Activated CD8-positive, alpha-beta T cell treated with anti-CD3 and anti-CD28 coated beads, Interleukin-2, amount 10 ng/mL, durations not matched to agents 7 days and 5 days (primary cell): ENCODE measurements at places on chromosomes 7 and 10.
A peak's percentile ranks its signal among the peaks of the same experiment; 100 is the strongest.

GRCh38 chr10:56318816-56319215 is 42.2 kb downstream of the ZWINT start:
- no peak for DNase-seq

GRCh38 chr7:87171282-87171934 is 19.2 kb downstream of the DMTF1 start:
- DNase-seq: no peak

GRCh38 chr7:100544967-100545359 is 6.0 kb downstream of the AGFG2 start:
- DNase-seq: no peak

DNA sequence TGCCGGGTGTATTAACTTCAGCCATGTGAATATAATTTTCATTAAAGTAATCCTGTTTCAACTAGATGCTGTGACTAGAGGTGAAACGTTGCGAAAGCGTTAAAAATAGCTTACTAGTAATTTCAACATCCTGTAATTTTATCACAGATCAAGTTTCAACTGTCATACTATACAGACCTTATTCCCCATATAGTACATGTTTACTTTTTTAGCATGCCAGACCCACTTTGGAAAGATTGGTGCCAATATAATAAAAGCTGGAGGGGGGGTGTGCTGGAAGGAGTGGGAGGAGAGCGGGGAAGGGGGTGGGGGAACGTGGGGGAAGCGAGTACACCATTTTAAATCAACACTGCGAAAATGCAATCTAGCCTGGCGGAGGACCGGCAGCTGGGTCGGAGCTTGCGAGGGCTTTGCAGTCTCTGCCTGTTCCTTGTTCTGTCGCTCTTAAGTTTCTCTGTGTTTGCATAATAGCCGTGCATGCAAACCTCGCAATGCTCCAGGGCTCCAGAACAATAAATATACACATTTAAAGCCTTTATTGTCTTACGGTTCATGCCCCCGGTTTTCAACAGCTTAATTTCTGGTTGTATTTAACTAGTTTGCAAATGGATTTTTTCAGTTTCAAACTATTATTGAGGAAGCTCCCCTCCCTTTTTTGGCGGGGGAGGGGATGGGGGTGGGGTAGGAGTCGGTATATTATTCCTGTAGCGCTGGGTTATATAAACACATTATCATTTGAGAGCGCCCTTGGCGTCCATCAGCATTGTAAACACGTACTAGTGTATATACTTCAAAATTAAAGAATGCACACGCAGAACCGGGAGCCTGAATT is 1.3 kb upstream of the ARID5B start:
- DNase-seq: peak; percentile 75

DNA sequence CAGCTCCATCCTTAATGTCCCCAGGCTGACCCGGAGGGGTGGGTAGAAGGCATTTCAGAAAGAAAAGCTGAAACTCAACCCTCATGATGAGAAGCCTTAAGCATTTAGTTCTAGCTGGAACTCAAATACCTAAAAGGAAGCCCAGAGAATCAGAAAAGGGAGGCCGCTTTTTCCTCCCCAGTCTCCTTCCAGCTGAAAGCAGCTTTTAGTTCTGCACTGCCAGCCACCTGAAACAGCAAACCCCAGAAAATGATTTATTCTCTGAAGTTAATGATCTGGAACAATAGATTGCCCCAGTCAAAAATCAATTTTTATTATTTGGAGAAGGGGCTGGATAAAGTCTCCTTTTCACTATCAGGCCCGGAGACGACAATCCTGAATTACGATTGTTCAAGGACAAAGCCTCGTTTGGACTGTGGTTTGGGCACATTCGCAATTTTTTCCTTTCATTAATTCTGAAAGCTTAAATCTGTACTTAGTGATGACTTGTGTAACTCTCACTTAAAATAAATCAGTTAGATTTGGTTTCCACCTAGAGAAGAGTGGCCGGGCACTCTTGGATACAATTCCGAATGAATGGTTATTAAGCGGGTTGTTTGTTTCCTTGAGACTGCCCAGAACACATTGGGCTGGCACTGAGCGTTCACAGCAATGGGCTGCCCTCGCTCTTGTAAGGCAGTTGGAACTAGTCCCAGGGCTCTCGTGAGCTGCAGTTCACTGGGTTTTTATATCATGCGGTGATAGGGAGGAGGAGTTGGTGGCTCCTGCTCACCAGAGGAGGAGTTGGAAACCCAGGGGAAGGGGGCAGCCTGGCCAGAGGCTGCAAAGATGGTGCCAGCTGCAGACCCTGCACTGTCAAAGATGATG is 262.2 kb downstream of the CCSER2 start:
- no peak for DNase-seq

DNA sequence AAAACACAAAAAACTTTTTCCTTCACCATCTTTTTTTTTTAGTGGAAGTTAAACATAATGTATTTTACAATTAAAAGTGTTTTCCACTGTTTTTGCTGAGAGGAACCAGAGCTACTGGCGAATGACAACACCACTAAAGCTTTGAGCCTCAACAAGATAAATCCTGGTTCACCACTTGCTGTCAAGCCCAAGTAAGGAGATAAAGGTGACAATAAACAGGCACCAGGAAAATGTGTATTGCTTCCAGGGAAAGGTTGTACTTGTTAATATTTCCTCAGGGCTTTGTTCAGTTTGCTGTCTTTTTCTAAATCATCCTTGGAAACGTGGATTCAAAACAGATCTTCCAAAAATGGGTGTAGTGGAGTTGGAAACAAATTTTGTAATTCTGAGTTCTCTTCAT is 109.9 kb upstream of the ANKRD30A start:
- no peak for DNase-seq

DNA sequence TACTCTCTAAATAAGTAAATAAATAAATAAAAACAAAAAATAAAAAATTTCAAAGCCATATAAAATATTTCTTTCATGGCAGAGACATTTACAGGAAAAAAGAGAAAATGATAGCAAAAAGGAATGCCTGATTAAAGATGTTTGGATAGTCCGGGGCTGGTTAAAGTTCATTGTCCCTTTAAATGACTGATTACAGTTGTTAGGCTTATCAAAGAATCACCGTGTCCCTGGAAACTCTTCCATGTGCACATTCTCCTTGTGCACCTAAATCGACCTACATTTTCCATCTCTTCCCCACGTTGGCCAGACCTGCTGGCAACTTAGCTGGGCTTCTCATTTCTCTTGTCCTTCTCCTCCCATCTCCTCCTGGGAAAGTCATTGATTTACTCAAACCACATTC is 69.1 kb downstream of the ABCB5 start:
- no peak for DNase-seq

GRCh38 chr7:131109759-131110296 is 217.8 kb upstream of the MKLN1 start:
- peak; percentile 78 for DNase-seq

GRCh38 chr7:104137971-104138370 is 69.8 kb downstream of the ORC5 start:
- no peak for DNase-seq

DNA sequence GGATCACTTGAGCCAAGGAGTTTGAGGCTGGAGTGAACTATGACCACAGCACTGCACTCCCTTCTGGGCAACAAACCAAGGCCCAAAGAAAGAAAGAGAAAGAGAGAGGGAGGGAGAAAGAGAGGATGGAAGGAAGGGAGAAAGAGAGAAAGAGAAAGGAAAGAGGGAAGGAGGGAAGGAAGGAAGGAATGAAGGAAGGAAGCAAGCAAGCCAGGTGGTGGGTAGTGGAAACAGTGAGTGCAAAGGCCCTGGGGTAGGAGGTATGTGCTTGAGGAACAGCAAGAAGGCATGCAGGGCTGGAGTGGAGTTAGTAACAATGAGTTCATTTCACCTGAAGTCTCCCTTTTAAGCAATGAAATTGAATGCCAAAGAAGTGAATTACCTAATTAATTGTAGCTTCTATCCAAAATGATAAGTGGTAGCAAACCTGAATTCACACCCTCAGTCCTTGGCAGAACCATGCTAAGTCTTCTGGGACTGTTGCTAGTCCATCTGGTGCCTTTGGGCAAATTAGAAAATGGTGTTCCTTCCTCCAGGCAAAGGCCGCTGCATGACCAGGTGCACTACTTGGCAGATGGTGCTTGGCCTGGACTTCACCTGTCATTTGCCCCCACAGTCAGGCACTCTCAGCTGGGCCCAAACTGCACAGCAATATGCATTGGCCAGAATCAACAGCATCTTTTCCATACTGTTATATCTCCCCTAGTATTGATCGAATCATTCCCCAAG is 67.4 kb upstream of the MPP7 start:
- DNase-seq: no peak

- no peak for DNase-seq
Measured at GRCh38 chr7:126843336-126843735, 409.4 kb downstream of the GRM8 start.

DNA sequence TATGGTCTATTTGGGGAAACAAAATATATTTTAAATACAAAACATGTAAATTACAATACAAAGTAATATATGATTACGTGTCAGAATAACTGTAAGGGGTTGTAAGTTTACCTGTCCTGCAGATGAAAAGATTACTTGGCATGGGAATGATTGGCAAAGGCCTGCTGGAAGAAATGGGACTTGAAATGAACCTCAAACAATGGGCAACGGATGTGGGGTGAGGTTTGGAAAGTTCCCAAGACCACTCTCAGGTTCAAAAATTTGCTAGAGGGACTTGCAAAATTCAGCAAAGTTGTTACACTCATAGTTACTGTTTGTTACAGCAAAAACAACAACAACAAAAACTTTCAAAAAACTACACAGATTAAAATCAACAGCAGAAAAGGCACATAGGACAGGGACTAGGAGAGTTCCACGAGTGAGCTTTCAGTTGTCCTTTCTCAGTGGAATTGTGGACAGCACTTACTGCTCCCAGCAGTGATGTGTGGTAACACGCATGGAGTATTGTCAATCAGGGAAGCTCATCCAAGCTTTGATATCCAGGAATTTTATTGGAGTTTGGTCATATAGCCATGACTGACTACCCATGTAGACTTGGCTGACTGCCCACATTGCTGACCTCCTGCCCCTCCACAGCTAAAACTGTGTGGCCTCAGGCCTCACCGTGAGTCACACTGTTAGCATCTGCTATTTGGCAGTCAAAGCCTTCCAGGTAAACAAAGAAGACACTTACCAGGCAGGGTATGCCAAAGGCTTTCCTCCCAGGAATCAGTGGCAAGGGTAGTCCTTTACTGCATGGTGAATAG is 43.8 kb downstream of the EXOC6 start:
- DNase-seq: no peak

DNA sequence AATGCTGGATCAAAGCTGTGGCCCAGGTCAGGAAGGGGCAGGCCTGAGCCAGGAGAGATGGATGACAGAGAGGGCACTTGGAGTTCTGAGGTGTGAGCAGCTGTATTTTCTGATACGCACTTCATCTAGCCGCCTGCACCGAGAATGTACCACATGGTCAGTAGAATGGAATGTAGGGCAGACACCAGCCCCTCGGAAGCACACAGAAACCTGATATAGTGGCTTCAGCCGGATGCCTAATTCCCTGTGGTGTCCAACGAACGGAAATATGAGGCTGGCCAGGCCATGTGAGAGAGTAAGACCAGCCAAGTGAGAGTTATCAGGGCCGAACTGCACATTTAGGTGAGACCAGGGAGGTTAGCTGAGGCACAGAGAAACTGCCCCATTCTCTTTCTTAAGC is 46.7 kb upstream of the PLCE1 start:
- DNase-seq: no peak

GRCh38 chr7:128358233-128358632 is 3.3 kb downstream of the PRRT4 start:
- DNase-seq: no peak

DNA sequence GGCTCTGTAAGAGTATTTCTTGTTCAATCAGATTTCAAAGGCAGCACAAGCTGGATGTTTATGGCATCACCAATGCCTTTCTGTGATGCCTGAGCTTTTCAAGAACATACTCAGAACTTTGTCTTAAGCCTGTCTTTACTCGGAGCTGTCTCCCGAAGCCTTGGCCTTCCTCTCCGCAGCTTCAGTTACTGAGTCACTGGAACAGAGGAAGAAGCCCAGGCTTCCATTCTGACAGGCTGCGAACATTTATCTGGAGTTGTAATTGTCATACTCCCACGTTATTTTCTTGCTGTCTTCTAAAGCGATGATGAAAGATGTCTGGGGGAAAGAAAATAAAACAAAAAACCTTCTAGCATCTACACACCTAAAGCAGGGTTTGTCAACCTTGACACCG is 43.9 kb downstream of the GRK5 start:
- DNase-seq: no peak

GRCh38 chr7:48183370-48183743 is 12.1 kb downstream of the ABCA13 start:
- DNase-seq: no peak

DNA sequence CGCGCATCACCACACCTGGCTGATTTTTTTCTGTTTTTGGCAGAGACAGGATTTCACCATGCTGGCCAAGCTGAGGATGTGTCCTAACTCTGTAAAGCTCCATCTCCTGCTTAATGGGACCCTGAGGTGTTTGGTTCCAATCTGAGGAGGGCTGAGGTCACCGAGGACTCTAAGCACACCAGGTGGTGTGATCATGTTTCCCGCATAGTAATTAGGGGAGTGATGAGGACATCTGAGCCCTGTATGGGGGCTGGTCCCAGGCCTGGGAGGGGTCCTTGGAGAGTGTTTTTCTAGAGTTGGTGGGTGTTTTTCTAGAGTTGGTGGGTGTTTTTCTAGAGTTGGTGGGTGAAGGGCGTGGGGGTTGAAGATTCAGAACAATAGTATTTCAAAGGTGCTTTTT is 3.0 kb upstream of the ABHD11 start:
- DNase-seq: no peak

GRCh38 chr10:63627881-63628296 is 106.7 kb downstream of the REEP3 start:
- DNase-seq: no peak

- DNase-seq: no peak
Measured at GRCh38 chr10:105189463-105189800, 548.3 kb downstream of the SORCS3 start.

- no peak for DNase-seq
Measured at GRCh38 chr7:78301407-78301806, 502.8 kb downstream of the PHTF2 start.

DNA sequence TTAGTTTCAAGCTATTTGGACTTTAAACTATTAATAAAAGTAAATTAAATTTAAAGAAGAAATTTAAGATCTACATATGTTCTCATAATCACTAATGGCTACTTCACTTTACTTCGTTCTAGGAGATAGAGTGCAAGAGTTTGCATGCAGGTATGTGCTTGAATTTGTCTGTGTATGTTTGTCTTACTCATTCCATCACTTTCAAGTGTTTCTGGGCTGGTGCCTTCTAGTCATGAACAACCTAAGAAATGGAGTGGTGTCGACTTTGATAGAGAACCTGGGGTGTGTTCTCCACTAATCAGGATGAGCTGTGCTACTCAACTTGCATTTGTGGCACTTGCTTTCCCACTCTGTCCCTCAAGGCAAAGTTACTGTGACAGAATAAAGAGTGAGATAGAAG is 169.9 kb downstream of the KCND2 start:
- DNase-seq: no peak

GRCh38 chr7:140448781-140449480 is 30.4 kb downstream of the MKRN1 start:
- DNase-seq: no peak

GRCh38 chr10:72316748-72317435 is 37.8 kb downstream of the DNAJB12 start:
- peak; percentile 60 for DNase-seq
